SK-N-SH treated with all-trans-retinoic acid at 6 μM for 48 hours (cell line): ENCODE measurements at places on chromosomes 13 and 19.

GRCh38 chr19:52536448-52536800 is 9.0 kb downstream of the ZNF808 start:
- ATAC-seq: peak; percentile 50

DNA sequence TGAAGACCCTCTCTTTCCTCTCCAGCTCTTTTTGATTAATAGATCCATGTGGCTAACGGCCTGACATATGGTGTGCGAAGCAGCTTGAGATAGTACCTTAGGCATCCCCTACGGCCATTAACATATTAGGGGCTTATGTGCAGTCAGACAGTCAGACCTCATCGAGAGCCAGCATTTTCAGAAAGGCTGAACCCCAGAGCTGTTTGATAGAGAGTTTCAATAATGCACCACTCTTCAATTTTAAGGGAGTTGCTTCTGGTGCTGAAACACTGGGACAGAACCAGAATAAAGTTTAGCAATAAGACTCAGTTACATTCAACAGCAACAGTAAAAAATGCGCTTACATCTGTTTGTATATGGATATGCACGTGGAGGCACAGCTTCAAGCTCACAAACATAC is 10.8 kb downstream of the POU4F1 start:
- ATAC-seq: no peak

DNA sequence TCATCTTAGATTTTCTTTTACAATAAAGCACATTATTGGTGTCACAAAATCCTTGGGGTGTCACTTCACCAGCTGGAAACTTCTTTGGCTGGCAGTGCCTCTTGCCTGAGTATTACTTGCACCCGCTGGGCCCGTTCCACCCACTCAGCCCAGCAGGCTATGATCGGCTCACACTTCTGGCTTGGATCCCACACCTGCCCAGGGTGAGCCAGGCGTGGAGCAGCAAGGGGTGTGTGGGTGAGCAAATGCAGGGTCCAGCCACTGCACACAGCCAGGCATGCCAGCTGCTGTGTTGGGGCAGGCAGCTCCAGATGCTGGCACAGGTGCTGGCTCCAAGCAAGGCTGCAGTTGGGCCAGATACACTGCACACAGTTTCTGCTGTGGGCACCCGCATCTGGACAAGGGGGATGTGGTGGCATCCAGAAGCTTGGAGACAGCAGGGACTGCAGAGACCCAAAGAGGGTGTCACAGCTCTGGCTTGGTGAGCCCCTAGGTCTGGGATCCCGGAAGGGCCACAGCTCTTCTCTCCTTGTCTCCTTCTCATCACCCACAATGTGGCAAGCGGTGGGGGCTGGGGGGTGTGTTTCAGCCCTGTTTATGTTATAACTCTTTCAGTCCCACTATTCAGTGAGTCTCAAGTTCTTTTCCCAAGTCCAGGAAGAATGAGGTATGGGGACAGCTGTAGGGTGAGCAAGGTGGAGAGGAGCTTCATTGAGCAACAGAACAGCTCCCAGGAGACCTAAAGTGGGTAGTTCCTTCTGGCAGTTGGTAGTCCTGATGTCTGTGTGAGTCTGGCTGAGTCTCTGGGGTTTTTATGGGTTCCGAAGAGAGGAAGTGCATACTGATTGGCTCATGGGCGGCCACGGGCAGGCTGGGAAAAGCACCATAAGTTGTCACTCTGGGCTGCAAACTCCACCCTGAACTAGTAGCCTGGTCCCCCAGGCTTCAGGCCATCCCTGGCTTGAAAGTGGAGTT is 25.3 kb upstream of the TBC1D4 start:
- ATAC-seq: no peak

- ATAC-seq: no peak
Observed at GRCh38 chr13:48319531-48320398, 16.2 kb downstream of the RB1 start.

DNA sequence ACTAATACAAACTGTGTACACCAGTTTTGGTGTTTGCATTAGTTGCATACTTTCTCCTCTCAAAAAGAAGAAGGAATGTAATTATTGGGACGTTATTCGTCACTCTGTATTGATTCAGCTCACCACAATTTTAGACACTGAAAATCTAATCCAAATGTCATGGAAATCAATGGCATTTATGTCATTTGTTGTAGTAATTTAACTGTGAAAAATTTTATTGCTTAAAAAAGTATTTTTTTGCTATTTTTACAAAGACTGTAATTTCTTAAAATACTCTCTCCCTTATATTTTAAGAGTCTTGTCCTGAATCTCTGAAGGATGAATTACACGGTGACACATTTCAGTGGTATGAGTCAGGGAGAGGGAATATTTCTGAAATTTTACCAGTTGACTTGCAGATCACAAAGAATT is 2117.6 kb downstream of the PCDH9 start:
- peak; percentile 74 for ATAC-seq

- ATAC-seq: no peak
Observed at GRCh38 chr13:46855166-46855565, 41.7 kb downstream of the HTR2A start.

GRCh38 chr13:59236309-59236919 is 927.3 kb downstream of the DIAPH3 start:
- peak; percentile 41; the same call in 1 of the 3 replicates for ATAC-seq

GRCh38 chr19:17948931-17949930 is 16.4 kb downstream of the CCDC124 start:
- ATAC-seq: no peak

- ATAC-seq: no peak; the same call in 2 of the 3 replicates
Observed at GRCh38 chr13:113452942-113453901, at the start of gene ADPRHL1. Gene ADPRHL1 (minus strand): TSS chr13:113453488. CDS start chr13:113453437, 51 bp downstream.

- ATAC-seq: no peak
Observed at GRCh38 chr19:1262623-1263123, 6.5 kb upstream of the CIRBP start.

DNA sequence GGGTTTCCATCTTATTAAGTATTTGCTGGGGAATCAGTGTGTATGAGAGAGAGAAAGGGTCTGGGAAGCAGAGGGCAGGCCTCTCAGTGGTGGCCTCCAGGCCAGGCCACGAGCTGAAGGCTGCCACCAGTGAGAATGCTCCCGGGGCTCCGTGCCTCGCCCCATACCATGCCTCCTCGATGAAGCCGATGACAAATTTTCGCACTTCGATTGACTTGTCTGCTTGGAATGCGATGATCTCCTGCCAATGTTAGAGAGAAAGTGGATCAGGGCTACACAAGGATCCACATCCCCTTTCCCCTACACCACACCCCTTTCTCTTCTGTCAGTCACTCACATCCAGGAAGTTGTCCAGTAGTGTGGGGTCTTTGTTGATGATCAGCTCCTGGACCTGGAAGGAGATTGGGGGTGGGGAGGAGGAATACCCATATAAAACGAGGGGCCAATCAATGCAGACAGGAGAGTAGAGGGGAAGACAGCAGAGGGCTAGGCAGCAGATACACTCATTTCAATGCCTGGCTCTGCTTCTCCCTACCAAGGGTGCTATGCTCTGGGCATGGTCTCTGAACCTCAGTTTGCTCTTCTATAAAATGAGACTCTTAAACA is 10.7 kb downstream of the SYMPK start:
- no peak for ATAC-seq

DNA sequence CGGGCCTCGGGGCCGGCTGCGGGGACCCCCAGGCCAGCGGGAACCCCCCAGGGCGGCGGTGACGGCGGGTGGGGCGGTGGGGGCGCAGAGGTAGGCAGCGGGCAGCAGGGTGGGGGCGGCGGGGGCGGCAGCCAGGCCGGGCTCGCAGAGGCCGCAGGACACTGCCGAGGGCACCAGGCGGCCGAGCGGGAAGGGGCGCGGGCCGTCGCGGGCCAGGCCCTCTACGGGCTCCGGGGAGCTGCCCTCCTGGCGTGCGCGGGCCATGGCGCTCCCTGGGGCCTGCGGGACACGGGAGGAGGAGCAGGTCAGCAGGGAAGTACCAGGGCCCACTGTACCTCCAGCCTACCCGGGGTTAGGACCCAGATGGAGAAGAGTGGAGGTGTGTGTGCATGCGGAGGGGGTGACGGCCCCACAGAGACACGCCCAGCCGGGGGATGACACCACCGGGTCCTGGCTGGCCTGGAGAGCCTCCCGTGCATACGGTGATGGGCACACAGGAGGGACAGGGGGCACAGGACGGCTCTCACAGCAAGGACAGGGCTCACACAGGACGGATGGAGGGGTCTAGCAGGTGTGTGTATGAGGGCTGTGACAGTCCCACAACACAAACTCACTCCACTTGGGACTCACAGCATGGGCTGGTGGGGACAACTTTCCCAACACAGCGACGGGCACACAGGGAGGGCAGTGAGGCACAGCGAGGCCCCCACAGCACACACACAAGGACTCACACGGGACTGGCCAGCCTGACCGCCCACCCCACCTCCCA is 2.6 kb downstream of the BBC3 start:
- peak; percentile 3 for ATAC-seq
